ENCODE measurements at places on chromosomes 11 and 22.

DNA sequence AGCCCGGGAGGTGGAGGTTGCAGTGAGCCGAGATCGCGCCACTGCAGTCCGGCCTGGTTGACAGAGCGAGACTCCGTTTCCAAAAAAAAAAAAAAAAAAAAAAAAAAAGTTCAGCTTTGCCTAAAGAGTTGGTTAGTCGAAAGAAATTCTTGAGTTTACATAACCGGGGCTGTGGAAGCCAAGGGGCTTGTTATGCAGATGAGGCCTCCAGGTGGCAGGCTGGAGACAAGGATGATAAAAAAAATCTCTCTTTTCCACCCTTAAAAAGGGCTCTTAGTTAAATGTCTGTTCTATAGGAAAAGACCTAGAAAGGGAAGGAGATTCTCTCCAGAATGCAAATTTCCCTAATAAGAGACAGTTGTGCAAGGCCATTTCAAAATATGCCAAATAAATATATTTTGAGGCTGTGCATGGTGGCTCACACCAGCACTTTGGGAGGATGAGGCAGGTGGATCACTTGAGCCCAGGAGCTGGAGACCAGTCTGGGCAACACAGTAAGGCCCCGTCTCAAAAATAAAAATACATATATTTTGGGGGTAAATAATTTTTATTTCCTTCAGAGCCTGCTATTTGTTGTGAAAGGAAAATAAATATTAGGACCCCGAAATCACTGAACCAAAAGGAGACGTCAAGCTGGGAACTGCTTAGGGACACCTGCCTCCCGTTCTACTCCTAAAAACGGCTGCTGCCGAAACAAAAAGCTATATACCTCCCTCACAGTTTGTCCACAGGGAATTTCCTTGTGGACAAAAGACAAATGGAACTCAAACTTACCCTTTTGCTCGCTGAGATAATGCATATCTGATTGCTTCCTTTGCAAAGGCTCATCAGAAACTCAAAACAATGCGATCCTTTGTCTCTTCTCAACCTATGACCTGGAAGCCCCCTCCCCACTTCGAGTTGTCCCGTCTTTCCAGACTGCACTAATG, 2.4 kb upstream of the IFITM2 start:
- peak; percentile 83 for DNase-seq

GRCh38 chr11:70732023-70732880, 333.9 kb downstream of the CTTN start:
- no peak for DNase-seq

DNA sequence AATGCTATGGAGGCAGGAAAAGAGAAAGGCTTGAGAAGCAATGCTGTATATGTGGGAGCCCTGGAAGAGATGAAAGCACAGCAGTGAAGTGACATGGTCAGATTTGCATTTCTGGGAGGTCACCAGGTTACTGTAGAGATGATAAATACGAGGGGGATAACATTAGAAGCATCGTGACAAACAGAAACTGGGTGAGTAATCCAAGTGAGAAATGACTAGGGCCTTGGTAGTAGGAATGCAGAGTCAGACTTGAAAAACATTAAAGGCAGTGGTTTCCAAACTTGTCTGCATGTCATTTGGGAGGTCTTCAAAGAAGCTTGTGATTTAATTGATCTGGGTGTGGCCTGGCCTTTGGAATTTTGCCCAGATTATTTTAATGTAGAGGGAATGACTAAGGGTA, 43.9 kb downstream of the CCDC34 start:
- peak; percentile 22 for DNase-seq

DNA sequence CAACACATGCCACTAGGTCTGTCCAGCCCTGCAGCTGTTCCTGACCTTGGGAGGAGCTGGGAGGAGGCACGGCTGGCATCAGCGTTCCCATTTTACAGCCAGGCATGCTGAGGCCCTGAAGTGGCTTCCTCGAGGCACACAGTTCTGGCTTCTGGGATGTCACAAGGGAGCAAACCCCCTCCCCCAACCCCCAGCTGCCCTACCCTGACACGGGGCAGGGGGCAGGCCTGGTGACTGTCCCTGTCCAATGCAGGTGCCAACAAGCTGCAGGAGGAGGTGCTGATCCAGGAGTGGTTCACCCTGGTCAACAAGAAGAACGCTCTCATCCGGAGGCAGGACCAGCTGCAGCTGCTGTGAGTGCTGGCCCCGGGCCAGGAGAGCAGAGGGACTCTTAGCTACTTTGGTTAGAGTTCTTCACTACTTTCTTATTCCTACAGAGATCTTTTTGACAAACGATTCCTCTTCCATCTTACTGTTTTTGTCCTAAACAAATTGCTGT, 5.3 kb downstream of the KCNK7 start:
- peak; percentile 31 for DNase-seq

- DNase-seq = peak; percentile 43
Measured at GRCh38 chr11:76208438-76209374, 2.4 kb upstream of the WNT11 start.

DNA sequence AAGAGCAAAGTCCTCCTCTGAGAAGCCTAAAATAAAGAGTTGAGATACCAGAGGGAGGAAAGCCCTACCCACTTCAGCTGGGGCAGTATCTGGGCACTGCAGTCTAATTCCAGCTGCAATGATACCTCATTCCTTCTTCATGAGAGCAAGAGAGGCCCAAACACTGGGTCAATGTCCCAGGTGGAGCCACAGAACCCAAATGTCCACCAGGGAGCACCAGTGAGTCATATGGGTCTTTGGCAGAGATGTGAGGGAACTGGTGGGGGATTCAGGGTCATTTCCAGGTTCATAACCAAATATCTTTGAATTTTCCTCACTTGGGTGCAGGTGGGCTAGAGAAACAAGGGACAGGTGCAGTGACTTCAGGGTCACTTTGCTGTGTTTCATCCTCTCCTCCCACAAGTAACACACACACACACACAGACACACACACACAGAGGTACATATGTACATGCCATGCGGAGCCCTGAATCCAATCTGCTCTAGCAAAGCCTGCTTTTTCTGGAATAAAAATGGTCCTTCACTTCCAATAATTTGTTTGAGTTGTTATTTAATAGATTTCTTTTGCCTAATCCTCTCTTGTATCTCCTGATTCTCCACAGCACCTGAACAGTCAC, 585.4 kb downstream of the SOX6 start:
- peak; percentile 58 for DNase-seq

- no peak for DNase-seq
Measured at GRCh38 chr11:118658429-118659313, 20.8 kb downstream of the TREH start.

DNA sequence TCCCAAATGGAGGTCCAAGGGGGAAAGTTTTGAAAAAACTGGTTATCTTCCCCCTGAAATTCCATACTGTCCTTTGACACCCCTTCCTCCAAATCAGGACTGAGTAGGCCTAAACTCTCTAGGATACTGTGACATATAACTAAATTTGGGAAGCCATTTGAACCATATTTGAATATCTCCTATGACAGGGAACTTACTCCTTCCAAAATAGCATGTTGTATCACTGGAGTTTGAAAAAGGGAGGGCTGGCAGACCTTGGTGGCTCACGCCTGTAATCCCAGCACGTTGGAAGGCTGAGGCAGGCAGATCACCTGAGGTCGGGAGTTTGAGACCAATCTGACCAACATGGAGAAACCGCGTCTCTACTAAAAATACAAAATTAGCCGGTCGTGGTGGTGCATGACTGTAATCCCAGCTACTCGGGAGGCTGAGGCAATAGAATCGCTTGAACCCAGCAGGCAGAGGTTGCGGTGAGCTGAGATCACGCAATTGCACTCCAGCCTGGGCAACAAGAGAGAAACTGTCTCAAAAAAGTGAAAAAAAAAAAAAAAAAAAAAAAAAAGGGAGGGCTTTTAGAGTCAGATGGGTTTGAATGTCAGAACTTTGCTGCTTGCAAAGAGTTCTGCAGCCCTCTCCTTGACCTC, 42.4 kb downstream of the PIK3C2A start:
- DNase-seq = no peak

DNA sequence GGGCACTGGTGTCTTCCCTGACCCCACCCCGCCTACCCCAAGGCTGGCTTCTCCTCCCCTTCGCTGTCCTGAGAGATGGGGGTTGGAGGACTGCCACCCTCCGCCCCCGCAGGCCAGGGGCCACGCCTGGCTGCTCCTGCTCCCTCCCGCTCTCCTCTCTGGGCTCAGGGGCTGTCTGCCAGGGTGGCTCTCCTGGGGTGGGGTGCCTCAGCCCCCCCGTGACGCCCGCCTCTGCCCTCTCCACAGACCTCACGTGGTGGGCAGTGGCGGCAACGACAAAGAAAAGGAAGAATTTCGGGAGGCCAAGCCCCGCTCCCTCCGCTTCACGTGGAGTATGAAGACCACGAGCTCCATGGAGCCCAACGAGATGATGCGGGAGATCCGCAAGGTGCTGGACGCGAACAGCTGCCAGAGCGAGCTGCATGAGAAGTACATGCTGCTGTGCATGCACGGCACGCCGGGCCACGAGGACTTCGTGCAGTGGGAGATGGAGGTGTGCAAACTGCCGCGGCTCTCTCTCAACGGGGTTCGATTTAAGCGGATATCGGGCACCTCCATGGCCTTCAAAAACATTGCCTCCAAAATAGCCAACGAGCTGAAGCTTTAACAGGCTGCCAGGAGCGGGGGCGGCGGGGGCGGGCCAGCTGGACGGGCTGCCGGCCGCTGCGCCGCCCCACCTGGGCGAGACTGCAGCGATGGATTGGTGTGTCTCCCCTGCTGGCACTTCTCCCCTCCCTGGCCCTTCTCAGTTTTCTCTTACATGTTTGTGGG, 8.1 kb downstream of the RCOR2 start:
- DNase-seq = no peak

- DNase-seq = peak; percentile 88
Measured at GRCh38 chr11:4072668-4073285, 21.8 kb upstream of the RRM1 start.

DNA sequence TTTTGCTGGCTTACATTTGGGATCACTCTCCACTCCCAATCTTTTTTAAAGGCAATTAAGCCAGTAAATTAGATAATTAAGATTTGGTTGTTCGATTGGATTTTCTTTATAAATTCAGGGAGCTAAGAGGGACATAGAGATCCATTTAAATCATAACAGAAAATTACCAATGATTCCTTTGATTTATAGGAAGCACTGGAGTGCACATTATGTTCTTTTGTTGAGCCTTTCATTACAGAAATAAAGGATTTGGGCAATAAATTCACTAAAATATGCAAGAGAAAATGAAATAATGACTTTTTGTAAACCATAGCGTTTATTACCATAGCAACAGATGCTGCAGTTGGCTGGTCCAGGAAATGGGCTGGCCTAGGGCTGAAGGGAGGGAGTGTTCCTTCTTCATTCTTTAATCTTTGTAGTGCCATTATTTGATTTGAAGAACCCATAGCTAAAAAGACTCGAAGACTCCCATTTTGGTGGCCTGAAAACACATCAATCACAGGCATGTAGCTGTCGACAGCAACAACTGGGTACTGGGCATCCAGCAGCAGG, 73.0 kb downstream of the C2CD3 start:
- no peak for DNase-seq

DNA sequence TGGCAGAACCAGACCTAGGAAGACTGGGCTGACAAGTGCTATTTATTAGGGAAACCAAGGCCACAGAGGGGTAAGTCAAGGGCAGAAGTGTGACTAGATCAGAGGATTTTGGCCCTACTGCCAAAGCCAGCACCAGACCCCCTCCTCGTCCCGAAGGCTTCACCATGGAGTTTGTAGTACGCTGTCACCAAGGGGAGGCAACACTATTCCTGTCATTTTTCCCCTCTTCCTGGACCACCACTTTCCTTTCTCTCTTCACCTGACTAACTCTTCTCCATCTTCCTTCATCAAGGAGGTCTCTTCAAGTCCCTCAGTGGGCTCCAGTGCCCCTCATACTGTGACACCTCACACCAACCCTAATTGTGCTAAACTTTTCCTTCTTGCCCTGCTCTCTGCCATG, 34.9 kb downstream of the MN1 start:
- no peak for DNase-seq

DNA sequence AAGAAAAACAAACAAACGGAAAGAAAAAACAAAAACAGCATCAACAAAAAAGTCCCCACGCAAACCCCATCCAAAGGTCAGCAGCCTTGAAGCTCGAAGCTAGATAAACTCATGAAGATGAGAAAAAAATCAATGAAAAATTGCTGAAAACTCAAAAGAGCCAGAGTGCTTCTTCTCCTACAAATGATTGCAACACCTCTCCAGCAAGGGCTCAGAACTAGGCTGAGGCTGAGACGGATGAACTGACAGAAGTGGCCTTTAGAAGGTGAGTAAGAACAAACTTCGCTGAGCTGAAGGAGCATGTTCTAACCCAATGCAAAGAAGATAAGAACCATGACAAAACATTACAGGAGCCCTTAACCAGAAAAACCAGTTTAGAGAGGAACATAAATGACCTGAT, 18.4 kb upstream of the FTH1 start:
- no peak for DNase-seq

DNA sequence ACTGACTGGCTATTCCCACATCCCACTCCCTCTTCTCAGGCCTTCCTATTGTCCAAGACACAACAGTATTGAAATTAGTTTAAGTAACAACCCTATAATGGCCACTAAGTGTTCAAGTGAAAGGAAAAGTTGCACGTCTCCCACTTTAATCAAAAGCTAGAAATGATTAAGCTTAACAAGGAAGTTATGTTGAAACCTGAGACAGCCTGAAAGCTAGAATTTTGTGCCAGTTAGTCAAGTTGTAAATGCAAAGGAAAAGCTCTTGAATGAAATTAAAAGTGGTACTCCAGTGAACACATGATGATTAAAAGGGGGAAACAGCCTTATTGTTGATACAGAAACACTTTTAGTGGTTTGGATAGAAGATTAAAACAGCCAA, 332.7 kb downstream of the CASP12 start:
- no peak for DNase-seq

GRCh38 chr11:38867338-38867737, 2269.3 kb upstream of the RAG2 start:
- DNase-seq = no peak

DNA sequence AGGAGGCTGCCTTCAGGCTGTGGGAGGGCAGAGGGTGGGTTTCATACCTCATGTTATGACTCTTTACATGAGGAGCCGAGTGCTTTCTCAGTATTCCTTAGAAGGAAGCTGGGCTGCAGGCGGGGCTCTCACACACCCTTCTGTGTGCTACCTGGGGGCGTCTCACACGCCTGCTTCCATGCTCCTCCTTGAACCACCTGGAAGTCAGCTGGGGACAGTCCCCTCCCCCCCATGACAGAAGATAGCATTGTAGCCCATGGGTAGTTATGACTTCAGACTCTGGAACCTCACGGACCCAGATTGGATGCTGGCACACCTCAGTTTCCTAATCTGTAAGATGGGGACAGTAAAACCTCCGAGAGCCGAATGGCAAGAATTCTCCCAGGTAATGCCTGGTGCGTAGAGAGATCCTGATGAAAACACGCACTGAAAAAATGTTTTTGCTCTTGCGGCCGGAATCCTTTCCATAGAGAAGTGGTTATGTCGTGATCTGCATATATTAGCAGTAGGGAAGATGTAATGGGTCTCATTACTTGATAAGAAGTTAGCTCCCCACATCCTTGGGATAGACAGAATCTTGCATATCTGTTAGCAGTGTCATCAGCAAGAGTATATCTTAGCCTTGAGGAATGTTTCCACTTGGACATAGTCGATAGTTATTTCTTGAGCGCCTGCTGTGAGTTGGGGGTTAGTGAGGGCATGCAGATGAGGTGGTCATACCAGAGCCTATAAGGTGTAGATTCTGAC, 4.9 kb downstream of the DAGLA start:
- no peak for DNase-seq

- no peak for DNase-seq
Measured at GRCh38 chr11:69489031-69489745, 7.7 kb downstream of the LINC01488 start.

All from cardiac fibroblast (primary cell).